ENCODE measurements at places on chromosomes 3 and 15.

GRCh38 chr15:34436126-34436955 is 1.3 kb downstream of the GOLGA8A start:
- DNase-seq = no peak

DNA sequence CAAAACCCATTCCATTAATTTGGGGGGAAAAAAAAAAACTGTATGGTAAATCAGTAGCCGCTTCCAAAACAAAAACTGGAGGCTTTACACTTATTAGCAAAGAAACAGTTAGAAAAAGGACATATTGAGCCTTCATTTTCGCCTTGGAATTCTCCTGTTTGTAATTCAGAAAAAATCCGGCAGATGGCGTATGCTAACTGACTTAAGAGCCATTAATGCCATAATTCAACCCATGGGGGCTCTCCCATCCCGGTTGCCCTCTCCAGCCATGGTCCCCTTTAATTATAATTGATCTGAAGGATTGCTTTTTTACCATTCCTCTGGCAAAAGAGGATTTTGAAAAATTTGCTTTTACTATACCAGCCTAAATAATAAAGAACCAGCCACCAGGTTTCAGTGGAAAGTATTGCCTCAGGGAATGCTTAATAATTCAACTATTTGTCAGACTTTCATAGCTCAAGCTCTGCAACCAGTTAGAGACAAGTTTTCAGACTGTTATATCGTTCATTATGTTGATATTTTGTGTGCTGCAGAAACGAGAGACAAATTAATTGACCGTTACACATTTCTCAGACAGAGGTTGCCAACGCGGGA is 9.4 kb upstream of the RPL24 start:
- DNase-seq = no peak

GRCh38 chr15:71288348-71288955 is 173.2 kb downstream of the THSD4 start:
- DNase-seq = no peak

- no peak for DNase-seq
Observed at GRCh38 chr3:24145981-24146822, 201.1 kb downstream of the NR1D2 start.

- DNase-seq = no peak
Observed at GRCh38 chr15:85691350-85692240, 103.1 kb downstream of the KLHL25 start.

DNA sequence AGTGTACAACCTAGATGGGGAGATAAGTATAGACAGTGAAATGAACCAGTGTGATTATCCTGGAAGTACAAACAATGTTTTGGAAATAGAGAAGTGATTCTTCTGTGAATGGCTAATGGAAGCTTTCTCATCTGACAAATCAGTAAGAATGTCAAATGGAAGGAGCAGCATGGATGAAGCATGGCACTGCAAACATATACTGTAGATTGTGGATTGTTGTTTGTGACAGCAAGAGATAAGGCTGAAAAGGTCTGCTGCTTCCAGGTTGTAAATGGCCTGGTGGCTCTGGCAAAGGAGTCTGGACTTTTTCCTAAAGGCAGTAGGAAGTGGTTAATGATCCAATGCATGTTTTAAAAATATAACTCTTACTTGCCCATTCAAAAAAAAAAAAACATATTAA is 71.3 kb downstream of the FBN1 start:
- DNase-seq = no peak

GRCh38 chr3:193852901-193853300 is 259.9 kb downstream of the OPA1 start:
- no peak for DNase-seq

- DNase-seq = no peak
Observed at GRCh38 chr3:140252812-140253656, 318.0 kb downstream of the CLSTN2 start.

DNA sequence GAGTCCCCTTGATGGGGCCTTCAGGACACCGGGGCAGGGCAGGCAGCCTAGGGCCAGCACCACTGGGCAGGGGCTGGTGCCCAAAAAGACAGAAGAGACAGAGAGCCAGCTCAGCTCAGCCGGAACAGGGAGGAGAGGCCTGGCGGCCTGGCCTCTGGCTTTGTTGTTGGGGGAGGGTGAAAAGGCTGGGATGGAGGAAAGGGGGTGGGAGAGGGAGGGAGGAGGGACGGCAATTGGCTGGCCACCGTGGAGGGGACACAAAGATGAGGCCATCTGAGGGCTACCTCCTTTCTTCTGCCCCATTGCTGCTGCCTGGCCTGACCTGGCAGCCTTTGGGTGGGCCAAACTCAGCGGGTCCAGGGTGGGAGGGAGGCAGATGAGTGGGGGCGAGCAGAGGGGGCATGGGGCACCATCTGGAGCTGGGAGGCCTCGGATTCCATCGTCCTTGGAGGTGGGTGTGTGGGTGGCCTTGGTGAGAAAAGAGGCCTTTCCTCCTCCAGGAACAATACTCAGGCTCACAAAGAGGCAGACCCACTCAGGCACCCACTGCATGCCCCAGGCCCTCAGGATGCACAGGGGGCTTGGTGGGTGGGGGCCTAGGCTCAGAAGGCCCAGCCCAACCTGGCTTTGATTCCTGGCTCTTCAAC is 9.3 kb downstream of the EFCC1 start:
- DNase-seq = no peak

DNA sequence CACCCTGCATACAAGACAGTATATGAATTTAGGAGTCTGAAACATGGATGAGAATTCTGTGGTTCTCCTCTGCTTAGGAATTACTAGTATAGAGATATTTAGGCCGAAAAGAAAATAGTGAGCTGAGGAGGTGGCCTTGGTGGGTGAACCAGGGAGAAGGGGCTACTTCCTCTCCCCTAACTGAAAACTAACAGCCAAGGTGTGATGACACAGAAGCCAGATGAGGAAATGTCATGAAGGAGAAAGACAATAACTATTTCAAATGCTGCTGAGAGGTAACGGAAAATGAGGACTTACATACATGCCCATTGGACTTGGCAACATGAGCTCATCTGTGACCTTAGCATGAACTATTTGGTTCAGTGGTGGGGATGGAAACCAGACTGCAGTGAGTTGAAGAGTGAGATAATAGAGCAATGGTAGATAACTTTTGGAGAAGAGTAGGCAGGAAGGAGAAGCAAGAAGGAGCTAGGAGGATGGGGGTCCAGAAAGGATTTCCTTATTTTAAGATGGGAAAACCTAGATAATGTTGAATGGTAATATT is 114.4 kb upstream of the TSPAN3 start:
- DNase-seq = no peak
